ENCODE measurements at places on chromosomes 2 and 18.

DNA sequence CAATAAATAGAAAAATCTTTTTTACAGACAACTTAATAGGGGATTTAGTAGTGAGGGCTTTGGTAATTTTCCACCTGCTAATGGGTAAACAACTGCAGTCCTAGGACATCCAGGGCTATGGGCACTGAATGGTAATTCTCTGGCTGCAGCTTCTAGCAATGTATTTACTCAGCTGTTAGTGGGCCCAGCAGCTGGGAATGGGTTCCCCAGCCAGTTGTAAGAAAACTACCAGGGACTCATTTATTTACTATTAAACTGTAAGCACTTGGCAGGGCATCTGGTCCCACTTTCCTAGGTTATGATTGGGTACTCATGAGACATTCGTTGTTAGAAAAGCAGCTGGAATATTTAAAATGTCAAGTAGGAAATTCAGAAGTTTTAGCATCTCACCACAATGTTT is 363.8 kb upstream of the TRIB2 start:
- DNase-seq, result peak; percentile 63

DNA sequence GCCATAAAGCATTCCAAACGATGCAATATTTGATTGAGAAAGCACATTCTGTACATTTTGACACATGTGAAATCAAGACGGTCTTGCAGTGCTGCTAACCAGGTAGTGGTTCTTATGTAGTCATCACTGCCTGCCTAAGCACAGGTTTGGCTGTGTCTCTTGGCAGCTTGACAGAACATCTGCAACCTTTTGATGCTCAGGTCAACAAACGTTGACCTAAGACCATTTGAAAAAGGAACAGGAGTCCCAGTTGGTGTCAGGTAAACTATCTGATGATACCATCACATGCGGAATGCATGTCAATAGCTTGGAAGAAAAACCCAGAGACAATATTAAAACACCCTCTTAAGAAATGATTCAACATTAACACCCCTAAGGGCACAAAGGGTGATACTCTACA is 80.7 kb downstream of the L3MBTL4 start:
- peak; percentile 21 for DNase-seq

GRCh38 chr2:148067801-148068200 is 46.9 kb downstream of the MBD5 start:
- DNase-seq, result peak; percentile 43

GRCh38 chr2:85061896-85062295 is 71.3 kb upstream of the TCF7L1 start:
- DNase-seq, result no peak

GRCh38 chr2:233133239-233133638 is 73.1 kb downstream of the INPP5D start:
- no peak for DNase-seq

DNA sequence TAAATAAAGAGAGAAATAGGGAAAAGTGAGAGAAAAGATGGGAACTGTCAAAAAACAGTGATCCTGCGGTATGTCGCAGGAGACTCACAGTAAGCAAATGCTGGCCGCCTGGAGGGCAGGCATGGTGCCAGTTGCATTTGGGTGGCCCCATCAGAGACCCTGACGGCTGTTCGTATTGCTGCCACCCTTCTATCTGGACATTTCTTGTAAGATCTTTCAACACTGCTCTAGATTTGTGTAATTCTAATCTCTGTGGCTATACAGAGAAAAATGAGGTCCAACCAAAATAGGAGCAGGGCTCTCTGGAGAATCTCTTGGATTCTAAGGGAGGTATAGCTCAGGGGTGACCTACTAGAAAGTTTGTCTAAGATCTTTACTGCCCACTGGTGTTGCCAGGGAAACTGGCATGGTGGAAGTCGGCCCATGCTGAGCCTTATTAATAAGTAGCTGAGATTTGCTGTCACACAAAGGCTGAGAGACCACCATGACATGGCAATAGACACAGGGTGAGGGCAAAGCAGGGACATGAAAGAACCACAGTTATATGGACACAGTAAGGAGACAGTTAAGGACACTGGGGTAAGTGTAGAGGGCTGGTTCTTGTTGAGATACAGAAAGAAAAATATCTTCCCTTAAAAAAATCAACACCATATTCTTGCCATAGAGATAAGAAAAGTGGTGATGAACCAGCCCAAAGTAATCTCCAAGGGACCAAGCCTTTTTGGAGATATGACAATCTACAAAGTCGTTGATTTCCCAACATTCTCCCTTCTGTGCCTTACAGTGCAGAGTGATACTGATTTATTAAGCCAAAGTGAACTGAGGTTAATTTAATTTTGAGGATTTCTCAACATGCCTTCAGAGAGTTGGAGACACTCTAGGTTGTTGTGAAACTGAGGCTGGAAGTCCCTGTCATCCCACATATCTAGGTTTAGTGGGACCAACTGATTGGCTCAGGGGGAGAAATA is 26.4 kb upstream of the FZD7 start:
- DNase-seq, result no peak

DNA sequence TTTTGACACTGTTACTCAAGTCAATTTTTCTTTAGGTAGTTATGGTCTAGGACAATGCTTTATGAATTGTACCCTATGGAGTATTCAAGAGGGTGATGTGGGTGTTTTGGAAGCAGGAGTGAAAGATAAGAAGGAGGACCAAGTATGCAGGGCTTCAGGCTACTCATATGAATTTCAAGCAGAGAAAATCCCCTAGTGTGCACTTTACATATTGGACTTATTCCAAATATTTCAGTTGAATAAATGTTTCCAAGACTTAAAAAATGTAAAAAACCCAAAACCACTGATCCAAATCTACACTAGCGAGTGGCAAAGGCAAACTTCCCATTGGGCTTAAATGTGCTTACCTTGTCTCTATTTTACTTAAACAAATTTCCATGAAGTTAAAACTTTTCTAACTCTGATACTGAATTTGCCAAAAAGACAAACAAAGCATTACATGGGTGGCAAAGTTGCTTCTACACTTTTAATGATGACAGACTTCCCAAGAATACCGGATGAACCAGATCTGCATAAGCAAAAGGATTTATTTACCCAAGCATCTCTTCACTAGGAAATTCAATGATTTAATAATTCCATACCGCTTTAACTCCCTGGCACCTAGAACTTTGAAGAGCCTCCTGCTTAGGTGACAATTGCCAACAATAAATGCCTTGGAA is 1233.5 kb upstream of the NXPH2 start:
- DNase-seq, result no peak

DNA sequence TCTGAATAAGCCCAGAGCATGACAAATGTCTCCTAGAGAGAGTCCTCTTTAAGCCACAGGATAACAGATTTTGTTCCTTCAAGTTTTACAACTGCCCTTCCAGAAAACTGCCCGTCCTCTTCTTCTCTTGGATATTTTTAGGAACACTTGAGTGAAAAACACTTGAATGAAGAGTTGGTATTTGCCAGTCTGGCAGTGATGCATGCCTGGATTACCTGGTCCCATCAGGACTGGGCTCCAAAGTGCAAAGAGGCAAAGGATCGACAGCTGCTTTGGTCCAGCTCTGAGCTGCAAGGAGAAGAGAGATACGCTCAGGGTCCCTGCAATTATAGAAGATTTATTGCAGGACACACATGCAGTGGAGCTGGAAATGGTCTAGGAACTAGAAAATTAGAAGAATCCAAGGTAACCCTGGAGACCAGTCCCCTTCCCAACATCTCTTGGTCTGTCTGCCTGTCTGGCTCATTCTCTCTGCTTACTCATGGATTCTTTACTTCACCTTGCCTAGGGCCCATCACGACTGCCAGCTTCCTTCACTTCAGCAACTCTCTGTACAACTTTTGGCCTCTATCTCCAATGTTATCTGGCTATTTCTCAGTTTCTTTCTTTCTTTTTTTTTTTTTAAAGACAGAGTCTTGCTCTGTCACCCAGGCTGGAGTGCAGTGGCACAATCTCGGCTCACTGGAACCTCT is 112.1 kb upstream of the SIX2 start:
- DNase-seq, result no peak

DNA sequence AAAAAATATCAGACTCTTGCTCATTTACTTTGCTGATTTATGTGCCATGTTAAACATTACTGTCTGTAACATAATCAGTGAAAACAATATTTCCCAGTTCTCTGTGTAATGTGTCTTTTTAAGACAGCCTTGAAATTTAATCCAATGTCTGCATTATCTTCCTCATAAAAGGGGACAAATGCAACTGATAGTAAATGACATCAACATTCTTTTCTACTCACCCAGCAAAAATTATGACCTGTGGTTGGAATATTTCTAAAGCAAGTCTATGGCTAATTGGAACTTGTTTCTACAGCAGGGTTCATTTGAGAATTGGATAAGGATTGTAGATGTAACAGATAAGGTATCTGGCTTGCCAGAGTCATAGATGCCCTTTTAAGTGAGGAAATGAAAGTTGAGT is 34.8 kb downstream of the C1D start:
- DNase-seq, result no peak

DNA sequence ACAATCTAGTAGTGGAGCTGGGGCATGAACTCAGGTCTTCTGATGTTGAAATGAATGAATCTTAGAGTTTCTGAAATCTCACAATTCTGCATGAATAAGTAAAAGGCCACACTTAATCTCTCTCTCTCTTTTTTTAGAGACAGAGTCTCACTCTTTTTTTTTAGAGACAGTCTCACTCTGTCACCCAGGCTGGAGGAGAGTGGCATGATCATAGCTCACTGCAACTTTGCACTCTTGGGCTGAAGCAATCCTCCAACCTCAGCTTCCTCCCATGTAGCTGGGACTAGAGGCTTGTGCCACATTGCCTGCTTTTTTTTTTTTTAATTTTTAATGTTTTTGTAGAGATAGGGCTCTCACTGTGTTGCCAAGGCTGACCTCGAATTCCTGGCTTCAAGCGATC is 68.9 kb upstream of the THOC1 start:
- DNase-seq, result no peak

DNA sequence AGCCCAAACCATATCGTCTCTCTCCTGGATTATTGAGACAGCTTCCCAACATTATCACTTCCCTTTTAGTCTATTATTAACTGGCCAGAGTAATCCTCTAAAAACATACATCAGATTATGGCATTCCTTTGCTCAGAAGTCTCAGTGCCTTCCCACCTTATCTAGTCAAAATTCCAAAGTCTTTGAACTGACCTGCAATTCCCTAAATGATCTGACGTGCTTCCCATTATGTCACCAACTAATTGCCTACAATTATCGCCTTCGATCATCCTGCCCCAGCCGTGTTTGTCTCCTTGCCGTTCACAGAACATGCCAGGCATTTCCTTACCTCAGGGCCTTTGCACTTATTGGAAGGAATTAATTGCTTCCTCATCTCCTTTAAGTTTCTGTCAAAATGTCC is 332.4 kb downstream of the IRS1 start:
- DNase-seq, result no peak

DNA sequence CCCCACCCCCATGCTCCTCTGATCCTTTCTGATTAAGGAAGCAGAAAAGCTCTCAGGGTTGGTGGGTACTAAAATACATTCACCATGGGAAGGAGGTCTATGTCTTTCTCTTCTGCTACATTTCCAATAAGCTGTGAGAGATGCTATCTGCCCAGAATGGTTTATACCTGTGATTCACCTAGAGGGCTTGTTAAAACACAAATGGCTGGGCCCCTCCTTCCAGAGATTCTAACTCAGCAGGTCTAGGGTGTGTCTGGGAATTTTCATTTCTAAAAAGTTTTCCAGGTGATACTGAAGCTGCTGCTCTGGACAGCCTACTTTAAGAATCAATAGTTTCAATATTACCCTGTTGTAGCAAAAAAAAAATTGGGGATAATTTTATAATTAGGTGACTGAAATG is 772.2 kb upstream of the ZEB2 start:
- no peak for DNase-seq

- no peak for DNase-seq
These were observed 101.6 kb upstream of the CERS6 start for GRCh38 chr2:168354499-168354898.

- DNase-seq, result no peak
These were observed 7.5 kb upstream of the GBX2 start for GRCh38 chr2:236175548-236176150.

DNA sequence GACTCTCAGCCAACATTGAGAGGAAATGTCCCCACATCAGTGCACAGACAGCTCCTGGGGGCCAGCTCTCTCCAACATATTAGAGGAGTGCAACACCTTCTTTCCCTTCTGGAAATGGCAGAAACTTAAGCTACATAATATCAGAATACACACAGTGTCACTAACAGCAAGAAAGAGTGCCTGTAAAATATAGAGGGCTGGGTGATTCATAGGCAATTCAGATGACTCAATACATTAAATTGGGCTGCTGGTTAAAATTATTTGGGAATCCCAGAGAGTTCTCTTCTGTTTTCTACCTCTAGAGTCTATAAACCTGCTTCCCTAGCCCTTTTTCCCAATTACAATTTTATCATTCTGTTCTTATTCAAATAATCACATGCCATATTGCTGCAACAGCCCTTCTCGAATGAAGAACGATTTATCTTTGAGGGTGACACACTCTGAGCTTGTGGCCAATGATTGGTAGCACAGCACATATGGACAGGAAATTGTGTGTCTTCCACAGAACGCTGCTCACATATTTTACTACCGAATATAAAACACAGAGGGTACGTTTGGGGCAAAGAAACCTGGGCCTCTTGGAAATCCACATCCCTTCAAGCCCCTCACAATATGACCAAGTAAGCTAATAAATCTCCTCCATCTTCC is 381.2 kb downstream of the MBD2 start:
- DNase-seq, result no peak

DNA sequence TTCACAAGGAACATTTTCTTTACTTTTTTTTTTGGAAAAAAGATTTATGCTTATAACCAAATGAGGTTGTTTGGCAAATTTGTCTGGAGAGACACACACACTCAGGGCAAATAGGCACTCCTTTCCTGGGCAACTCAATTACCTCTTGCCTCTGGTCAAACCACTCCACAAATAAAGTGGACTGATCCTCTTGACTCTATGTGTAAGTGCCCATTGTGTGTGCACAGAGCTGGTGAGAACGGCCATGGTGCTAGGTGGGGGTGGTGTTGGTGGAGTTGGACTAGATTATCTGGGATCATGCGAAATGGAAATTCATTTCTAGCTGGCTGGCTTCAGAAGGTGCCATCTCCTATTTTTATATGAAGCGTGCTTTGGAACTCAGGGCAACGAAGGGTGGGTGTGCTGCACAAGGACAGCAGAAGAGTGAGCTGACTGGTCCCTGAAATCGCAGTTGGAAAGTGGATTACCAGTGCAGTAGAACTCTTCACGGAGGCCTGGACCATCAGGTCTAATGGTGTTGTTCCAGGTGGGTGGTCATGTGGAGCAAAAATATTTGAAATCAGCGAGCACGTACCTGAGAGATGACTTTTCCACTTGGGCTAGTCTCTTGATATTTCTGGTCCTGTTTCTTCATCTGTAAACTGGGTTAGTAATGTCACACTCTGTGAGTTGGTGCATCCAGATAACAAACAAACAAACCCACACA is 149.9 kb downstream of the RPIA start:
- DNase-seq, result no peak

GRCh38 chr18:3540805-3541548 is 91.0 kb downstream of the TGIF1 start:
- no peak for DNase-seq

GRCh38 chr2:84931384-84931821 is 25.9 kb downstream of the TMSB10 start:
- DNase-seq, result no peak

Measured in NCI-H2029 treated with DMSO at 0.1 percent for 48 hours (cell line).